ENCODE measurements at places on chromosomes 3 and 15. TPM values are rescaled to one million over a fixed set of nuclear protein-coding genes. Genes with fewer than 3 reads are reported as not detected.

GRCh38 chr3:194352667-194353246, 1.6 kb upstream of the CPN2 start:
- DNase-seq: no peak

DNA sequence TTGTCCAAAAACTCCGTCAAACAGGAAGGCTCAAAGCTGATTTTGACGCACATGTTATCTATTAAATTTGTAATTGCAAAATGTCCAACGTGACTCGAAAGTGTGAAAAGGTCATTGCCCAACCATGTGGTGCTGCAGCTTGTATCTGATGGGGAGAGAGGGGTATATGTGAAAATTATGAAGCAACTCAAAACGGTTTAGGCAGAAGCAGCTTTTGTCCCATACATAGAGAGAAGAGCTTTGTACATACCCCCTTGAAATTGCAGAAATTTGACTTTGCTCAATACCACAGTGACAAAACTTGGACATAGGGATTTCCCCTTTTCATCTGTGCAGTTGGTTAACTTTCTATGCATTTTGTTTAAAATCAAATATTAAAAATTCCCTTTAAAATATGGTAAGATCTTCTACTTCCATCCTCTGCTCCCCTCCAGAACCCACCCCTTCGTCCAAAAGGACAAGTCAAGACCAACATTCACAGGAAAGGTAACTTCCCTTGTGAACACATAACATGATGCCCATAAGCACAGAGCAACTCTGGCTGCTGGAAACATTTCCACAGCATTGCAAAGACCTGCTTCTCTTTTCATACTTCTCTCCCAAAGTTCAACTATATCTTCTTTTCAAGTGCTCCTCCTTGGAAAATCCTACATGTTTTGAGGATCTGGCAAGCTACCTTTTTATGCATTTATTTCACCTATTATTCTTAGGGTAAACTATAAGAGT, 253.7 kb upstream of the THBS1 start:
- DNase-seq: no peak

PAQR9 gene
- not detected for total RNA-seq

DNA sequence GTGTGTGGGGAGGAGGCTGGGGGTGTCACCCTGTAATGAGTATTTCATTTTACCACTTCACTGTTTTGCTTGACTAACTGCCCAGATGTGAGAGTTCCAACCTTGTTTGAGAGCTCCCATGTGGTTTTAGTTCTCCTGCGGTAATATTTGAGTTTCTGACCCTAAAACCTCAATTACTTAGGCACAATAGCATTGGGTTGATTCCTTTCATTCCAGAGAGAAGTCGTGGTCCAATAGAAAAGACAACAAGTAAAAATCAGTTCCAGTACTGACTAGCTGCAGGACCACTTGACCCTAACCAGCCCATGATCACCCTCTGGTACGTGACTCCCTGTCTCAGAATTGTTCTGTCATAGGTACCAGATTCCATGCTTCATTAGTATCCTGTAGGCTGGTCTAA, 630.4 kb downstream of the CADM2 start:
- DNase-seq: no peak

GRCh38 chr3:55491296-55491816, 4.2 kb upstream of the WNT5A start:
- DNase-seq: no peak

UMPS gene
- 30.1 TPM for total RNA-seq

DNA sequence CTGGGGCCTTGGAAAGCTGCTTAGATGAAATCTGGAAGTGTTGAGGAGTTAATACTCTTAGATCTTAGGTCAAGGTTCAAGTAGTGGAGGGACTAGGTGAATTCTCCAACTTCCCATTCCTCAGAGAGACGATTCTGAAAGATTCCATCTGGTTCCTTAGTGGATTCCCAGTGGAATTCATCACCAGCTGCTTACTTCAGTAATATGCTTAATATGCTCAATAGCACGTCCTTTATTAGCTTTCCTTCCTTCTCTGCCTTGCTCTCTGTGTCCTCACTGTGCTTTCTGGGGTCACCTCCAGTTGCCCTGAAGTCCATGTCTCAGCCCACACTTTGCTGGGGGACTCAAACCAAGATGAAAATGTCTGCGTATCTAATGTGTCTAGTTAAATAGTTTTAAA, 31.0 kb downstream of the CEP63 start:
- DNase-seq: no peak

PLSCR4 gene
- 37.3 TPM for total RNA-seq

TRPC1 gene
- total RNA-seq: 5.0 TPM

- DNase-seq: no peak
Observed at GRCh38 chr3:112617285-112617684, 23.7 kb downstream of the CCDC80 start.

- no peak for DNase-seq
Observed at GRCh38 chr3:97612632-97613031, 151.9 kb upstream of the ARL6 start.

GRCh38 chr3:107413264-107413663, 36.0 kb downstream of the CCDC54 start:
- no peak for DNase-seq

ARID3B gene
- total RNA-seq: 7.4 TPM

ZNF774 gene
- 1.4 TPM for total RNA-seq

GRCh38 chr3:143301031-143301901, 181.7 kb downstream of the CHST2 start:
- DNase-seq: no peak

- DNase-seq: no peak
Observed at GRCh38 chr3:81592101-81592500, 169.3 kb downstream of the GBE1 start.

DNA sequence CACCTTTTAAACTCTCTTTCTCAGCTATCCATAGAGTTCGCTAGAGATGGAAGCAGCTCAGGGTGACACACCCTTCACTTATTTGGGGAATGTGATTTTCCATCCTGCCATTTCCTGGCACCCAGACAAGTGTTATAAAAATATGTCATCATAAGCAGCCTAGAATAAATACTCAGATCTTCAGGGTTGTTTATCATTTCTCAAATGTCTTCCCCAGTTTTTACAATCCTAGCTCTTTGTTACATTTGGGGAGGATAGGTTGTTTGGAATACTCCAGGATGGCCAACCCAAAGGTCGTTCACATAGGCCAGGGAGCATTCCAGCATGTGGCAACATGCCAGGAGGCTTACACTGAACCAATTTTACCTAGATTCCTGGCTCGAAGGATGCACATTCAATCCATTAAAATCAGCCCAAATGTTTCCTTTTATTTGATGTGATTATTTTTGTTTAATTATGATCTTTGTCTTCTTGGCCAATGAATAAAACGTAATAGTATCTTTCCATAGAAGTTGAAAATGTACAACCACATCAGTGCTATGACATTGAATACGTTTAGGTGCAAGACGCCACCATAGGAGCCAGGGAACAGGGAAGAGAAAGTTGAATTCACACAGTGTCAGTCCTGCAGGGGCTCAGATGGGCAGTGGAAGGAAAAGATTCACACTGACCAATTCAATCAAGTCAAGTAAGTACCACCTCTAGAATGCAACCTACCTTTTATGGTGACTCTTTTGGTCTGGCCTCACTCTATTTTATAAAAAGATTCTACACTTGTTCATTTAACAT, 537.7 kb upstream of the MDFIC2 start:
- no peak for DNase-seq

- no peak for DNase-seq
Observed at GRCh38 chr15:80777826-80778620, 1.1 kb upstream of the CEMIP start.

DNA sequence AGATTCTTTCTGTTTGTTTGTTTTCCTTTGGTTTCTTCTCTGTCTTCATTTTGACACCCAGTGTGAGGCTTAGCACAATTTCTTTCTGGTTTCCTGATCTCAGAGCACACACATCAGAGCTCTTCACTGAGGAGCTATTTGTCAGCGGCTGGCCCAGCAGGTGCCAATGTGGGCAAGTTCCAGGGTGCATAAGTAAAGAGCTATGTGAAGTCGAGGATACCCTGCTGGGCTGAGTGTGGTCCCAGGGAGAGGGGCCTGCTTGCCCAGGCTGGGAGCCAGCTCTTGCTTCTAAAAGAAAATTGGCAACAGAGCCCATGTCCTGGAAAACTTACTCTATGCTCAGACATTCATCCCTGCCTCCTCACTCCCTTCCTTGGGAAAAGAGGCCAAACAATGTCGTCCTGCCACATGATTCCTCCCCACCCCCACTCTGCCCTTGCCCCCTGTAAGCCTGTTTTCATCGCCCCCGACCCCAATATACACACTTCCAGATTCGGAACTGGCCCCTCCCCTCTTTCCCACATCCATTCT, 101.2 kb downstream of the ST8SIA2 start:
- no peak for DNase-seq
